ENCODE measurements at places on chromosomes 2 and 18. TPM values are rescaled to one million over a fixed set of nuclear protein-coding genes. Genes with fewer than 3 reads are reported as not detected.
A peak's percentile ranks its signal among the peaks of the same experiment; 100 is the strongest.

GRCh38 chr2:5885451-5886173 lies 193.4 kb downstream of the SOX11 start:
- no peaks in the 10 kb centered on the region for H3K4me1 ChIP-seq
- no peak for DNase-seq
- H3K27me3 ChIP-seq = no peaks in the 10 kb centered on the region
- H3K27ac ChIP-seq = no peak overlapping the region
- H3K4me3 ChIP-seq = no peak overlapping the region

DNA sequence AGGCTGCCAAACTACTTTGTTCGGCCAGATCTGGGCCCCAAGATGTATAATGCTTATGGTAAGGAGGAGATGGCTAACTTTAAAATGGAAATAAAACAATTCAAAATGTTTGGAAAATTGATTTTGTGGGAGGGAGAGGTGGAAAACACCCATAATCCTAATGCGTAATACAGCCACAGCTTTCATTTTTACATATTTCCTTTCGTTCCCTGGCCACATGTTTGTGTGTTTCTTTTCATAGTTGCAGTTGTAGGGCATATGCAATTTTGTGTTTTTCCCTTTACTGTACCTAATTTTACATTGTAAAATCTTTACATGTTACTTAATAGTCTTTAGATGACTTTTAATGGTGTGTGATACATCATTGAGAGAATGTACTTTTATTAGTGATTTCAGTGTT lies 44.6 kb downstream of the KDM3A start:
- no peak for DNase-seq
- H3K27ac ChIP-seq = no peak overlapping the region
- peaks cover 47% of the 10 kb centered on the region for H3K36me3 ChIP-seq
- peaks cover 19% of the 10 kb centered on the region for H3K4me1 ChIP-seq

GRCh38 chr2:231123362-231123898 lies 1.4 kb downstream of the HTR2B start:
- H3K4me3 ChIP-seq = peak overlapping the region; percentile 41
- H3K27me3 ChIP-seq = no peaks in the 10 kb centered on the region
- no peak for DNase-seq

The PLGLB2 gene
- 0.35 TPM for total RNA-seq

GRCh38 chr2:145769011-145769716 lies 1249.2 kb upstream of the ZEB2 start:
- no peaks in the 10 kb centered on the region for H3K4me1 ChIP-seq
- no peaks in the 10 kb centered on the region for H3K27me3 ChIP-seq
- H3K4me3 ChIP-seq = no peak overlapping the region
- no peaks in the 10 kb centered on the region for H3K36me3 ChIP-seq

DNA sequence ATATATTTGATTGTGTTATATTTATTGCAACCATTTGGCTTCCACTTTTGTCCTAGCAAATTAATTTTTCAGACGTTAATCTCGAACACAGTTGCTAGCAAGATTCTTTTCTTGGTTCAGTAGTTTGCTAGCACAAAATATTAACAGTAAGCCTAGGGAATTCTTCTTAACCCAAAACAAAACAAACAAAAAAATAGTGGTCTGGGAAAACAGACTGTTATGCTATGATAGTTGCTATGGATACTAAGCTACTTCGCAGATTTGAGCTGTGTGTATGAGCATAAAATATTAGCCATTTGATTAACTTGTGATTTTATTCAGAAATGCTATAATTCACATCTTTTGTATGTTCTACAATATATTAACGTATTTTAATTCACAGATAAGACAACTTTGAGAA lies 541.5 kb upstream of the NETO1 start:
- no peaks in the 10 kb centered on the region for H3K27me3 ChIP-seq
- H3K27ac ChIP-seq = no peak overlapping the region
- H3K4me1 ChIP-seq = no peaks in the 10 kb centered on the region
- no peaks in the 10 kb centered on the region for H3K36me3 ChIP-seq
- DNase-seq = no peak

- H3K4me3 ChIP-seq = no peak overlapping the region
- H3K4me1 ChIP-seq = no peaks in the 10 kb centered on the region
- H3K27ac ChIP-seq = no peak overlapping the region
- H3K27me3 ChIP-seq = no peaks in the 10 kb centered on the region
- no peak for DNase-seq
Measured at GRCh38 chr18:5155218-5155906, 41.7 kb downstream of the AKAIN1 start.

The DSC2 gene
- 393 TPM for total RNA-seq

DNA sequence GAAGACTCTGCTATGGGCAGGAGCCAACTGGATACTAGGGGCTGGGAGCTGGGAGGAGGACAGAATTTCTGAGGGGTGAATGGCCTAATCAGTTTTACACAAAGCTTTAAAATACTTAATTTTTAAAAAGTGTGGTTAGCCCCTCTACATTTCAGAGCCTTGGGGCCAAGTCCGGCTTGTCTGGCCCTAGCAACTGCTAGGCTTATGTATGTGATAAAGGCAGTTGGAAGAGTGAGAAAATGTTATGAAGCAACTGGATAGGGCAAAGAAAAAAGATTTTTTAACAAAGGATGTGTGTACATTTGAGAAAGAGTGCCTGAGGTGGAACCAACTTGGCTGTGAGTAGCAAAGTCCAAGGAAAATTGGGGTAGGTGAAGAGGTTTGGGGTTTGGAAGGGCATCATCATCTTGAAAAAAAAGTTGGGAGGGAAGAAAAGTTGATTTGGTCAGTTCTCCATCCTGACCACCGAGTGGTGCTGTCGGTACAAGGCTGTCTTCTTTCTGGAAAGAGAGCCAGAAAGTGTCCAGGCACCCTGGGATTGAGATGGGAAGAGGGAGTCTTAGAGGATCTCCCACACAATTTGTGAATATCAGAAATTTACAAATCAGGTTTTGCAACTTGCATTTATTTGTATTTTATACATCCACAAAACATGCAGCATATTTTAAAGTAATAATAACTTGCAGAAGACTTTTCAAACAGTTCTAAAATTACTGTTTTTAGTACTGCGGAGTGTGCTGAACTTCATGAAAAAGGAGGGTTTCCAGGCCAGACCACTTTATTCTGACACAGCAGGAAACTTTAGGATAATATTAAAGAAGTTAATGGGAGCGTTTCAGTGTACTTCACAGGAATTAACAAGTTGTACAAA lies 10.5 kb upstream of the CDK15 start:
- no peaks in the 10 kb centered on the region for H3K4me1 ChIP-seq
- H3K36me3 ChIP-seq = no peaks in the 10 kb centered on the region
- no peak overlapping the region for H3K4me3 ChIP-seq

The EIF2B4 gene
- 30.4 TPM for total RNA-seq

DNA sequence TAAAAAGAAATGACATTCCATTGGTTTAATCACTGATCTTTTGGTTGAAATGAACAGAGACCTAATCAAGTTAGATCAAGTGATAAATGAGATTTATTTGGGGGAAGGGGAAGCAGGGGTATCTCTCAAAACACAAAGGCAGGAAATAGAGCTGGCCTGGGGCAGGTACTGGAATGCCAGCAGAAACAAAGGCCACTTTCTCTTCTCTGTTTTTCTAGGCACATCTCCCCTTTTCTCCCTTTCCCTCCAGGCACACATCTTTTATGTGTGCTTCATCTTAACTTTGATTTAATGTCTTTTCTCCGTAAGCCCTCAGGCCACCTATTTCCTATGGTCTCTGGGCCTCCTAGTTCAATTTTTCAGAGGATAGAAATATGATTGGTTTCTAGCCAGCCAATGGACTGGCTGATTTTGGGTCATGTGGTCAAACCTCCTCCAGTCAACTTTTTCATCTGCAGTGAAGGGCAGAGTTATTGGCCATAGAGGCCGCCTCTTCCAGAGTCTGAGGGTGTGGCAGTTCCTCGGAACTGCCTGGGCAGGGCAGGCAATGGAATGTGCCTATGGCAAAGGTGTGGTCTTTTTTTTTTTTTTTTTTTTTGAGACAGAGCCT lies 58.9 kb upstream of the FAM136A start:
- no peaks in the 10 kb centered on the region for H3K27me3 ChIP-seq
- no peaks in the 10 kb centered on the region for H3K36me3 ChIP-seq
- H3K4me3 ChIP-seq = no peak overlapping the region
- no peak overlapping the region for H3K27ac ChIP-seq
- no peak for DNase-seq

DNA sequence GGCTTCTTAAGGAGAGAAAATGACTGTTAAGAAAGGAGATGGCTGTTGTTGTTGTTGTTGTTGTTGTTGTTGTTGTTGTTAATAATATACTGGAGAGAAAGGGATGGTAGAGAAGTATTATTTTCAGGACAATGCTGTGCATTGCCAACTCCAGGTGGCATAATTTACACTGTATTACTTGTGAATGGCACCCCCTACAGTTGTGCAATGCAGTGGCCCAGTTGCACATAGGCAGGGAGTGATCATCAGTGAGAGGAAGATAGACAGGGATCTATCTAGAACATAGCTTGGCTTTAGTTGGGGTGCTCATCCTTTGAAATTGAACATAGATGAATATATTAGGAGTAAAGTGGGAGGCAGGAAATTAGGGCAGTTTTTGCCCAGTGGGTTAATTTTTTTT lies 47.2 kb upstream of the TMEM163 start:
- H3K27ac ChIP-seq = no peak overlapping the region
- H3K27me3 ChIP-seq = no peaks in the 10 kb centered on the region
- no peaks in the 10 kb centered on the region for H3K4me1 ChIP-seq
- no peak overlapping the region for H3K4me3 ChIP-seq

DNA sequence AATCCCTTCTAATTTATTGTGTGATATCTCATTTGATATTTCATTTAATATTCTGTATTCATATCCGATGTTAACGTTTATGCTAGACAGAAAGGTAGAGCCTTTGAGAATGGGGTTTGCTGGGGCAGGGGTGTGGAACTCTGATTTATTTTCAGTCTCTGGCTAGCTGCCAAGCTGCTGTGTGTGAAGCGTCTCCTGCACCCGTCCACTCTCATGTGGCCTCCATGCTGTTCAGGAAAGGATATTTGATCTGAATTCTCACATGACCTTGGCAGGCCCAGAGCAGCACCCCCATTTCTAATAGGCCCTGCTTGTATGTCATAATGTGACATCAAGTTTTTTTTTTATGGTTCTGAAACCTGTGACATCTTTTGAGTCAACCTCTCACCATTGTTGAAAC lies 1.6 kb downstream of the IL1R1 start:
- H3K4me3 ChIP-seq = no peak overlapping the region
- peaks cover 29% of the 10 kb centered on the region for H3K36me3 ChIP-seq
- H3K27me3 ChIP-seq = no peaks in the 10 kb centered on the region
- H3K27ac ChIP-seq = peak overlapping the region; percentile 94

GRCh38 chr2:84846041-84846663 lies 34.7 kb downstream of the TRABD2A start:
- DNase-seq = no peak
- no peaks in the 10 kb centered on the region for H3K27me3 ChIP-seq
- peak overlapping the region; percentile 71 for H3K27ac ChIP-seq
- H3K36me3 ChIP-seq = no peaks in the 10 kb centered on the region
- H3K4me1 ChIP-seq = peaks cover 7% of the 10 kb centered on the region
- no peak overlapping the region for H3K4me3 ChIP-seq

The PFN4 gene
- not detected for total RNA-seq

DNA sequence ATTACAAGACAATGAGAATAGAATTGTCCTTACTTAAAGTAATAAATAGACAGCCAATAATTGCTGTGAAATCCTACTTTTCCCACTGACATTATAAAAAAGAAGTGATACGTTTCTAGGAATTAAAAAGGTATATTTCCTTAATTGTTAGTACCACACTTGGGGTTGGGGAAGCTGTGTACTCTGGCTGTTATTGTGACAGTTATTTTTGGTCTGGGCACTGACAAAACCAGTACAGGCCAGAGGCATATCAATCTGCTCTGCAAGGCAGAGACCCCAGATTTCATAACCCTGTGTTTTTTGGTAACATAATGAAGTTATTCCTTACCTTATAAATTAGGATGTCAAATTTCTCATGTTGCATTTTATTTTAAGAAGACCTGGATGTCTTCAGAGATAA lies 66.5 kb downstream of the RAB10 start:
- no peak overlapping the region for H3K4me3 ChIP-seq
- no peaks in the 10 kb centered on the region for H3K4me1 ChIP-seq

The SDC1 gene
- total RNA-seq = 475 TPM

DNA sequence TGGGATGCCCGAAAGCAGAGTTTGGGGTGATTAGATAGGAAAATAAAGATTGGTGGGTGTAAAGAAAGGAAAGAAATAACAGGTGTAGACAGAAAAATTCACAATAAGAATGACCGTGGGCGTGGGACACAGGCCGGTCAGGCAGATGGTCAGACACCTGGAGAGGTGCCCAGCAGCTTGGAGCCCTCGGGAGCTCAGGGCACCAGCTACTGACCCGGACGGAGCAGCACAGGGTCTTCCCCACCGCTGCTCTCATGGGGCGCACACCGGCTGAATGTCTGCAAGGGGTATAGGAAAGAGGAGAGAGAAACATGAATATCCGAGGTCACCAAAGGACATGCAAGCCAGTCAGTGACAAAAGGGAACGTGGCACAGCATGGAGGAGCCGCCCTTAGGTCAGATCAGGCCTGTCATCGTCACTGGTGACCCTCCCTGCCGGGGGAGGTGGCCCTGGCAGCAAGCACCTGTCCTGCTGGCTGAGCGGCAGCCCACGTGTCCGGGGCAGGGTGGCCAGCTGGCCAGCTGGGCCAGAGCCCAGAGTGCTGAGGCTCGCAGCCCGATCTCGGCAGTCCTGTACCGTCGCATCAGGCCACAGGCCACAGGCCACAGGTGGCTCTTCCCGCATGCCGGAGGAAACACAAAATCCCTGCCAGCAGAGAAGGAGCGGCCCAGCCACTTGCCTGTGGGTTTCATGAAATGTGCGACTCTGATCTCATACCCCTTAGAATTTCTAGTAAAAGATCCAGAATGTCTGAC lies 112.0 kb upstream of the NDUFV2 start:
- DNase-seq = no peak
- no peak overlapping the region for H3K27ac ChIP-seq
- H3K4me1 ChIP-seq = no peaks in the 10 kb centered on the region
- H3K27me3 ChIP-seq = no peaks in the 10 kb centered on the region
